Colonic mucosa (tissue), 4 donors: ENCODE measurements at places on chromosomes 2 and 18. TPM values are rescaled to one million over a fixed set of nuclear protein-coding genes. Genes with fewer than 3 reads are reported as not detected.

GRCh38 chr18:26482569-26482968 is 65.8 kb downstream of the KCTD1 start:
- DNase-seq: no peak

DNA sequence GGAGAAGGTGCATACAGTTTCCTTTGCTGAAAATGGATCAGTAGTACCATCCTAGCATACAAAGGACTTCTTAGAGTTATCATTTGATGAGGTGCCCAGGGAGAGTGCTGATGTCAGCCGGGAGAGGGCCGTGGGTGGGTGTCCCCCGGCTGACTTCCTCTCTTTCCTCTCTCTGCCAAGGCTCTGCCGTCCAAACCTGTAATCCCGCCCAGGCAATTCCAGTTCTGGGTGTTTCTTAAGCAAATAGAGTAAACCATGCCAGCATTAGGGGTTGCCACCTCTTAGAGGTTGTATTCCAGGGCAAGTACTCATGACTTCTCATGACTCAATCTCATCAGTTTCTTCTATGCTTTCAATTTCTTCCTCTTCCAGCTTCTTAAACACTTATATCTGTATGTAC is 117.2 kb downstream of the GATA6 start:
- peak; percentile 87 for DNase-seq

- no peak for DNase-seq
Observed at GRCh38 chr18:293536-293935, 25.7 kb upstream of the THOC1 start.

GRCh38 chr18:58195278-58195765 is 151.3 kb downstream of the NEDD4L start:
- DNase-seq: peak; percentile 71

- no peak for DNase-seq
Observed at GRCh38 chr2:171390941-171391516, 42.8 kb downstream of the METTL8 start.

- no peak for DNase-seq
Observed at GRCh38 chr2:2845267-2845666, 514.2 kb upstream of the MYT1L start.

GRCh38 chr2:99708231-99708630 is 218.4 kb upstream of the REV1 start:
- no peak for DNase-seq

DNA sequence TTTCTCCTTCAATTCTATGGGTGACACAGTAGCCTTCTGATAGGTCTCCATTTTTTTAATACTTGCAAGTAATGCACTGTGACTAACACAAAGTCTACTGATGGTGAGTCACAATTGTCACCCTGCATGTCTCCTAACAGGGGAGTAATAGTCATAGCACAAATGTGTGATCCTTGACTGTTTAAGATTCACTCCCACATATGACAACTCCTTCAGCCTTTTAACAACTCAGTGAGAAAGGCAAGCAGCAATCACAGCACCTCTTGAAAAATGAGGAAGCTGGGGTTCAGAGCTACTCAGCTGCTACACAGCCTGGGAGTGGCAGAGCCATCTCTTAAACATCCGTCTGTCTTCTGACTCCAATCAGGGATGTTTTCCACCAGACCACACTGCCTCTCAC is 63.8 kb downstream of the EHD3 start:
- no peak for DNase-seq

GRCh38 chr2:86566158-86566820 is 3.0 kb upstream of the CHMP3 start:
- DNase-seq: no peak

DNA sequence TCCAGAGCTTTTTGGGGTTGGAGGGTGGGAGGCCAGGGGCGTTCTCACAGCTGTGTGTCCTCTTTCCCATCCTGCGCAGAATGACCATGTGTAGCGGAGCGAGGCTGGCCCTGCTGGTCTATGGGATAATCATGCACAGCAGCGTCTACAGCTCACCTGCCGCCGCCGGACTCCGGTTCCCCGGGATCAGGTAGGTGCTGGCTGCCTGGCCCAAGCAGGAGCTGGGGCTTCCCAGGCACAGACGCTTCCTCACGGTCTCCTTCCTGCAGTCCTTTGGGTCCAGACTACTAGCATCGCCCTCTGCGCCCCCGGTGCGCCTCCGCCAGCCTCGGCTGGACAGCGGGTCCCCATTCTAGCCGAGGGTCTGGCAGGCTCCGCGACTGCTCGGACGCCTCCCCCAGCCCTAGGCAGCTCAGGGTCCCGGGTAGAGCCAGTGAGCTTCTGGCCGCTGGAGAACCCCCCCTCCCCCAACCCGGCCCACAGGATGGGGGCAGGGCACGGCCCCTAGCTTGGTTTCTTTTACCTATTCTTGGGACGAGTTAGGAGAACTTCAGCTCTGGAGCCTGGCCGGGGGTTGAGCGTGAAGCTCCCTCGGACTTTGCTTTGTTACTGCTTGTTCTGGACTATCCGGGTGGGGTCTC is 756 bp downstream of the ADCYAP1 start:
- no peak for DNase-seq

- no peak for DNase-seq
Observed at GRCh38 chr2:100416397-100416934, 1.0 kb downstream of the CHST10 start.

GRCh38 chr2:165814473-165814872 is 20.4 kb upstream of the GALNT3 start:
- DNase-seq: no peak

DNA sequence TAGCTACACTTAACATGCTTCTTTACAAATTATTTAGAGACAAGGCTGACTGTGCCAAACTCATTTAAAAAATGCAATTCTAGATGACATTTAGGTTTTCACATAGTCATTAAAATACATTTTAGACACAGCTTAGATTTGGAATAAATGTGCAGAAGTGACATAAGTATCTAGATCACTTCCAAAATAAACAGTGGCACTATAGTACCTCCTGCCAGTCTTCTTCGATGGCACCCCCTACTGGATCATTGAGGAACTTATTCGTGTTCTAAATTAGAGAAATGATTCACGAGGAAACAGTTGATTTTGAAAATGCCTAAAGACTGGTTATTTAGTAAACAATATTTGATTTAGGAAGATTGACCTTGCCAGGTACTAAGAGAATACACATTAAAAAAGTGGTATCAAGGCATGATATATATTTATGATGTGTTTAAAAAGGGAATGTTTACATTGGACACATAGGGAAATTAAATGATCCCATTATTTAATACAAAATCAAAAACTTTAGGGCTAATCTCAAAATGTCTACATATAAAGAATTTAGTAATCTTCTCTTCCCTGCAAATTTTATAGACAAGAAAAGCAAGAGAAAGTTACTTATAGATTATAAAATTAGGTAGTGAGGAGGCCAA is 323.9 kb downstream of the XIRP2 start:
- peak; percentile 57 for DNase-seq

- DNase-seq: no peak
Observed at GRCh38 chr2:194705398-194705797, 951.6 kb upstream of the SLC39A10 start.

- no peak for DNase-seq
Observed at GRCh38 chr18:75752740-75753263, 325.3 kb upstream of the SMIM21 start.

GRCh38 chr2:201004370-201004769 is 40.9 kb upstream of the ORC2 start:
- no peak for DNase-seq

DNA sequence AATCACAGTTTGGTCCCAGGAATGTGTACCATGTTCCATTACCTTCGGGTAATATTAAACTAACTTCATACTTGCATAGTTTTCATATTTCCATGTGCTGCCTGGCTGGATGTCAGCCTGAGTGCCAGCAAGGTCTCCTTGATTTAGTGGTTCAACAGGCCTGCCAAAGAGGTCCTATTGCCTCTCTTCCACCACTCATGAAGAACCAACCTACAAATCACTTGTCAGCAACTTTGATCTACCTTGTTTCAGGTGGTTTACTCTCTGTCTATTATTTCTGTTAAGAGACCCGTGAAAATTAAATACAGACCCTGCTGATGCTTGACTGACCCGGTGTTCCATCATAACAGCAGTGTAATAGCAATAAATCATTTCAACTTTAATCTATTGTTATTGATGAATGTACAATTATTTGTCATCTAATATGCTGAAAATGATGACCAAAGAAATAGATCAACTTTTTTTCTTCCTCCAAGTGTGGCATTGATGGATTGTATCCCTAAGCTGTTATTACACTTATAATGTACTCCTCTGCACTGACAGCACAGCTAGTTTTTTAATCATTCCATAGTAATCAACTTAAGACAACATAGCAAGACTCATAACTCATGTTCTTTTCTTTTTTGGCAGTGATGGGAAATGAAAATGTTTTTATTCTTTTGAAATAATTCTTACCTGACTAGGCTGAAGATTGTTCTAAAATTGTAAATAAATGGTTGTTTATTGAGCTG is 1220.2 kb upstream of the ACVR2A start:
- DNase-seq: no peak

DNA sequence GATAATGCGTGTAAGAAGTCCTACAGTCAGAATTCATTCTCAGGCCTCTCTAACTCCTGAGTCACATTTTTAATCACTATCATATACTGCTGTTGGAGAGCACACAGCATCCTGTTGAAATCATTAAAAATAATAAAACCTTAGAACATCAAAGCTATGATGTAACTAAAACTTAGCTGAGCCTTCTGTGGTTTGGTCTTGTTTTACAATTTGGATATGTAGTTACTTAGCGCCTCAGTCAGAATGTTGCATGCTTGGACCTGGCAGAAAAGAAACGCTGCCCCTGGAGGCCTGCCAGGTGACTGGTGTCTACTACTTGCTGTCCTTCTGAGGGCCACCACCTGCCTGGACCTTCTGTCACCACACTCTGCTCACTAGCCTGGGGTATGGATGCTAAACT is 261.1 kb upstream of the RASGRP3 start:
- no peak for DNase-seq

DNA sequence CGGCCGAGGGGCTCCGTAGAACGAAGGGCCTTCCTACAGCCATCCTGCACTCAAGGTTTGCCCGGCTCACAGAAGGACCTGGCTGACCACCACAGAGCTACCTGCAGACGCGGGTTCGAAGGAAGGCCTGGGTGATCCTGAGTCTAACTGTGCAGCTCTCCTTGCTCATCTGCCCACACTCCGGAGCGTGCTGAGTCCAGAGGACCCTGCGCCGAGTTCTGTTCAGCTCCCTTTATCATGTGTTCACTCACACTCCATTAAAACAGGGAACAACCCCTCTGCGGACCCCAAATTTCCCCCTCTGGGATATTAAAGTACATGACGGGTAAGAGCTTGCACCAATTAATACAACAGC is 138.3 kb downstream of the PXDN start:
- no peak for DNase-seq

DNA sequence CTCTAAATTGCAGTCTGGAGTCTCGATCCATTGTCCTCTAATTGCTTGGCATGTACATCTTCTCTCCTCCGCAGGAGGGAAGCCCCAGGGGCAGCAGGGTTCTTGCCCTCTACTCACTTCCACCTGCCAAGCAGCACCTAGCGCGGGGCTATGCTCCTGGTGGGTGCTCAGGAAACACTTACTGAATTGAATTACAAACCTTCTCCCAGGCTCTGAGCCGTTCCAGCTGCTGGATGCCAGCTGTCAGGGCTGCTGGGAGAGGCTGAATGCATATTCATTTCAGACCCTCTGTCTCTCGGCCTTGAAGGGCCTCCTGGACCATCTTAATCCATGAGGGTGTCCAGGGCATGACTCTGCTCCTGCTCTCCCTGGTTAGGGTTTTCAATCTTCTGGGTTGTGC is 94.0 kb downstream of the CELF4 start:
- no peak for DNase-seq

DNA sequence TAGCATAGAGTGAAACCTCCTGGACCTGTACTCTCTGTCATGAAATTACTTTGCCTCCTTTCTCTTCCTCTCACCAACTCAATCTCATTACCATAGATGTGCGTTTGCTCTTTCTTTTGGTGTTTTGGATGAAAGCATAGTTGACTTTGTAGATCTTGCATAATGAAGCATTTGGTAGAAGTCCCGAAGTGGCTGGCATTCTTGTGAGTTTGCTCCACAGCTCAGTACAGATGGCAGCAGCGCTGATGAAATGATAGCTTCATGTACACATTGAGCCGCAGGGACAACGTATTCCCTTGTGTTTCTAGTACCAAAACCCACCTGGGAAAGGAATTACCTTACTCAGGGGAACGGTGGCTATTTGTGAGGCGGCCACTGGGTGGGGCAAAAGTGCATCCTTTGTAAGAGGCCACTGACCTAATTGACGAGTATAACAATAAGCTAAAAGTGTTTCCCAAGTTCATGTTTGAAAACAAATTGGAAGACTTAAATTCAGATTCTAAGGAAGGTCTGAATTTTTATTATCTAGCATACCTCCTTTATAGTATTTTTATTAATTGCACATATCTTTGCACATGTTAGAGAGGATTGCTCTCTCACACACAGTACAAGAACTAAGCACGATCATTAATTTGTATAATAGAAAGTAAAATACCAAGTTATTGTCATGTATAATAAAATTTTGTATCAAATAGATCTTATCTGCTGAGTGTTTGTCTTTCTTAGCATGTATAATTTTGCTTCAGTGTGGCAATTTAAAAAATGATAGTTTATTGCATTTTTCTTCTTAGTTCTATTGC is 25.4 kb upstream of the CDH7 start:
- DNase-seq: peak; percentile 44

DNA sequence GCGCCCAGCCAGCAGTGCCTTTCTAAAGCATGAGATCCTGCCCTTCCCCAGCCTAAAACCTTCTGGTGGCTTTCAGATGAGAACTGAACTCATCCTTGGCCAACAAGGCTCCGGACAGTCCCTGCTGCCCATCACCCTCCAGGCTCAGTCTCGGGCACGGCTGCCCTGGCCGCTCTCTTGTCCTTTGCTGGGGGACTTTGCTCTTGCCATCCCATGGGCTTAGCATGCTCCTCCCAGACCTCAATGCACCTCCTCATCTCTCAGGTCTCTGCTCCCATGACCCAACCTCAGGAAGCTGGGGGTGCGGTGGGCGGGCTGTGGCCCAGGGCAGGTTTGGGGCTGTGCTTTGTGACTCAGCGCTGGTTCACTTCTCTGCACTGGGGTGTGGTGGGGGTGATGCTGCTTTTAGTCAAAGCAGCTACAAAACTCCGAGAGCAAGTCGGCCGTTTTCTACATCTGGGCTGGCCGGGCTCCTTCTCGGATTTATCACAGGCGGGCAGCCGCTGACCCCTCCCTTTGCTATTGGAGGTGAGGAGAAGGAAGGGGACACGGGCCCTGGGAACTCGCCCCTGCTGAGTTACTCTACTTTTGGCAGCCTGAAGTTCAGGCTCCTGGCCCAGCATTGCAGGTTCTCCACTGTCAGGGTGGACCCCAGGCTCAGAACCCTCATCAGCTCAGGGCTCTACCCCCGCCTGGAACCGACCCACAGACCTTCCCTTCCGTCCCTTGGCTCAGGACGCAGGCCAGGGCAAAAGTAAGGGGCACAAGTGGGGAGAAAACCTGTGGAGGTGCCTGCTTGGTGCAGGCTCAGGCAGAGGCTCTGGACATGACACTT is 90.6 kb upstream of the TAF1B start:
- DNase-seq: no peak

Gene REG3G
- not detected for total RNA-seq

Gene AQP12B
- total RNA-seq: 9.6 TPM

Gene RFX8
- not detected for total RNA-seq

Gene CD8B2
- total RNA-seq: not detected

Gene TMEM127
- total RNA-seq: 61.9 TPM

Gene CNRIP1
- total RNA-seq: 2.5 TPM

Gene POTEJ
- 0.17 TPM for total RNA-seq
